ENCODE measurements at places on chromosomes 1 and 21.
A peak's percentile ranks its signal among the peaks of the same experiment; 100 is the strongest.

DNA sequence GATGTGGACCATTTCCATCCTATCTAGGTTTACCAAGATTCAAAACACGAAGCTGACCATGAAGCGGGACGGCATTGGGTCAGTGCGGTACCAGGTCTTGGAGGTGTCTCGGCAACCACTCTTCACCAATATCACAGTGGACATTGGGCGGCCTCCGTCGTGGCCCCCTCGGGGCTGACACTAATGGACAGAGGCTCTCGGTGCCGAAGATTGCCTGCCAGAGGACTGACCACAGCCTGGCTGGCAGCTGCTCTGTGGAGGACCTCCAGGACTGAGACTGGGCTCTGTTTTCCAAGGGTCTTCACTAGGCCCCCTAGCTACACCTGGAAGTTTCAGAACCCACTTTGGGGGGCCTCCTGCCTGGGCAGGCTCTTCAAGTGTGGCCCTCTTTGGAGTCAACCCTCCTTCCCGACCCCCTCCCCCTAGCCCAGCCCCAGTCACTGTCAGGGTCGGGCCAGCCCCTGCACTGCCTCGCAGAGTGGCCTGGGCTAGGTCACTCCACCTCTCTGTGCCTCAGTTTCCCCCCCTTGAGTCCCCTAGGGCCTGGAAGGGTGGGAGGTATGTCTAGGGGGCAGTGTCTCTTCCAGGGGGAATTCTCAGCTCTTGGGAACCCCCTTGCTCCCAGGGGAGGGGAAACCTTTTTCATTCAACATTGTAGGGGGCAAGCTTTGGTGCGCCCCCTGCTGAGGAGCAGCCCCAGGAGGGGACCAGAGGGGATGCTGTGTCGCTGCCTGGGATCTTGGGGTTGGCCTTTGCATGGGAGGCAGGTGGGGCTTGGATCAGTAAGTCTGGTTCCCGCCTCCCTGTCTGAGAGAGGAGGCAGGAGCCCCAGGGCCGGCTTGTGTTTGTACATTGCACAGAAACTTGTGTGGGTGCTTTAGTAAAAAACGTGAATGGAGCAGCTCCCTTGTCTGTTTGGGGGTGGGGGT lies 864 bp upstream of the CCDC24 start:
- DNase-seq: no peak

GRCh38 chr1:198846556-198846955 lies 207.7 kb downstream of the PTPRC start:
- DNase-seq: no peak

GRCh38 chr21:32351428-32351827 lies 41.4 kb downstream of the URB1 start:
- no peak for DNase-seq

DNA sequence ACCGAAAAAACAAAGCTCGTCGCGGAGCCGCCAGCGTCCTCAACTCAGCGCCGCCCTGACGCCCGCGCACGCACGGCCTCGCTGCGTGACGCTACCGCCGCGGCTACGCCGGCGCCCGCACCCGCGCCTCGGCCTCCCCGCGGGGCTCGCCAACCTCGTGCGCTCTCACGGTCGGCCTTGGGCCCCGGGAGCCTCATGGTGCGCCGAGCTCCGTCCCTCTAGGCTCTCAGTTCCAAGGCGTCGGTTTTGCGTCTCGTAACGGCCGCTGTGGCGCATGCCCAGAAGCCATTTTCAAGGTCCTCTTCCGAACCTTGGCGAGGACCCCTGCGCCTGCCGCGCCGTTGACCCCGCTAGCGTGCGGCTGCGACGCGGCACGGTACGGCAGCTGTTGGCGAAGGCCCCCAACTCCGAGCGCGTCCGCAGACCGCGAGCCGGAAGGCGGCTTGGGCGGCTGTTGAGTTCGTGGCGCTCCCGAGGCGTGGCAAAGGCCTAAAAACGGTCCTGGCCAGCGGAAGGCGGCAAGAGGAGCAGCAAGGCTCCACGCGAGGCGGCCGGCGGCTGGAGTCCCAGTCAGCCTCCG lies at the start of gene HENMT1:
Gene HENMT1 (minus strand): TSS at position 64 of the 580 bp plus-strand sequence. CDS start 1,209 bp downstream, outside the sequence.
- peak; percentile 36 for DNase-seq

DNA sequence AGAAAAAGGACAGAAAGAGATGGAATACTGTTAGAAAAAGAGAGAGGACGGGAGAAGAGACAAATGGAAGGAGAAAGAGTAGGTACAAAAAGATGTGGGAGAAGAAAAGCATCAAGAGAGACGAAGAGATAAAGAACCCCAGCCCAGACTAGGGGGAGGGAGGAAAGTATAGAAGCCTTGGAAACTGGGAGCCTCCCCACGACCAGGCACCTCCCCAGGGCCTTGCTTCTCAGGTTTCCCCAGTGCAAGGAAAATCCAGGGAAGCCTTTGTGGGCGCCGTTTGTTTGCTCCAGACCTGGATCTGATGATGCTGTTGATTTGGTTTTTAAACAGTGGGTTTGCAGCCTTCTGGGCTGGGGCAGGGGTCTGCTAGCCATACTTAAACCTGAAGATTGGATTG lies 15.2 kb upstream of the ALX3 start:
- DNase-seq: no peak

DNA sequence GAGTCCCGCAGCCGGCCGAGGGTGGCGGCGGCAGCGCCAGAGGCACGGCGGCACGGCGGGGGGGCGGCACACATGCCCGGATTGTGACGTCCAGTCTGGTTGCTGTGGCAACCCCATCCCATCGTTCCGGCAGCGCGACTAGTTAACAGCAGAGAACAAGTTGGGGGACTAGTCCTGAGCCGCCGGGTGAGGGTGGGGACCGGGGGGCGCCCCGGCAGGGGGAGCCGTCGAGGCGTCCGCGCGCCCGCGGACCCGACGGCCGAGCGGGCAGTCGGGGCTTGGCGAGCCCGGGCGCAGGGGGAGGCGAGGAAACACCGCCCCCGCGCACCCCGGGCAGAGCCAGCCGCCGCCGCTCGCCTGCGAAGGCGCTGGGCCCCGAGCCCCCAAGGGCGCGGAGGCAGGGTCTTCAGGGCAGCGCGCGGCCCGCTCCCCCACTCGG lies at the start of gene CHD5:
Gene CHD5 (minus strand): TSS at position 54 of the 439 bp plus-strand sequence. CDS start 298 bp downstream, outside the sequence.
- no peak for DNase-seq

DNA sequence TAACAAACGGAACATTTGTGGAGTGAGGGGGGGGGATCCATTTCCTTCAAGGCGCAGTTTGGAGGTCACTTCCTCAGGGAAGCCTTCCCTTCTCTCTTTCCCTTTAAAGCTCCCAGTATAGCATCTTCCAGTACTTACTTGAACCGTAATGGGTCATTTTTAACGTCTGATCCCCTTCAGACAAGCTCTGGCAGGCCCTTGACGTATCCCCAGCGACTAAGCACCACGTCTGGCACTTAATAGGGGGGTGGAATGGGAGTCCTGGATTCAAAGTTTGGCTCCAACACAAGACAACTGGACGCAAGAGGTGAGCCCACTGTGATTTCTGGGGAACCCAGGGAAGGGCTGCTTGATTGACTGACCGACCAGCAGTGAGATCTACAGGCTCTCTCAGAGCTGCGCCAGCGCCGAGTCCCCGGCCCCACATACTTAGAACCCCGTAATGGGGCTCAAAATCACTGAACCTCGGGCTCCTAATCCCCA lies 441 bp downstream of the YARS1 start:
- no peak for DNase-seq

DNA sequence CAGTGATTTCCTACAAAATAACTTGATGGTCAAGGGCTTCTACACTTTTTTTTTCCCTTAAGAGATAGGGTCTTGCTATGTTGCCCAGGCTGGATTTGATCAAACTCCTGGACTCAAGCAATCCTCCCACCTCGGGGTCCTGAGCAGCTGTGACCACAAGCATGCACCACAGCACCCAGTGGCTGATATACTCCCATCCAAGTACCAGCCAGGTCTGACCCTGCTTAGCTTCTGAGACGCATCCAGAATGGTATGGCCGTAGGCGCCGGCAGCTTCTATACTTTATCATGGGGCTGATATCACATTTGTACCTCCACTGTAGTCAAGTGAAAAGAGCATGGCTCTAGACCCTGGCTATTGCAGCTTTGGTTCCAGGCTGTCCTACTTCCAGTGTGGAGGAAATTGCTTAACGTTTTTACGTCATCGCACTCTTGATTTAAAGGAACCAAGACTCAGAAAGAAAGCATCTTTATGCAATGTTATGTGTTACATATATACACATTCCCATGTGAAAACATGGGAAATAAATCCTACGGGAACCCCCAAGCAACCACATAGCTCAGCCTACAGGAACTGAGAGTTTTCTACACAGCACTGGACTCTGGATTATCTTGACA lies 39.5 kb downstream of the PDPN start:
- DNase-seq: no peak

GRCh38 chr1:205256951-205257625 lies 29.3 kb downstream of the TMCC2 start:
- DNase-seq: no peak

DNA sequence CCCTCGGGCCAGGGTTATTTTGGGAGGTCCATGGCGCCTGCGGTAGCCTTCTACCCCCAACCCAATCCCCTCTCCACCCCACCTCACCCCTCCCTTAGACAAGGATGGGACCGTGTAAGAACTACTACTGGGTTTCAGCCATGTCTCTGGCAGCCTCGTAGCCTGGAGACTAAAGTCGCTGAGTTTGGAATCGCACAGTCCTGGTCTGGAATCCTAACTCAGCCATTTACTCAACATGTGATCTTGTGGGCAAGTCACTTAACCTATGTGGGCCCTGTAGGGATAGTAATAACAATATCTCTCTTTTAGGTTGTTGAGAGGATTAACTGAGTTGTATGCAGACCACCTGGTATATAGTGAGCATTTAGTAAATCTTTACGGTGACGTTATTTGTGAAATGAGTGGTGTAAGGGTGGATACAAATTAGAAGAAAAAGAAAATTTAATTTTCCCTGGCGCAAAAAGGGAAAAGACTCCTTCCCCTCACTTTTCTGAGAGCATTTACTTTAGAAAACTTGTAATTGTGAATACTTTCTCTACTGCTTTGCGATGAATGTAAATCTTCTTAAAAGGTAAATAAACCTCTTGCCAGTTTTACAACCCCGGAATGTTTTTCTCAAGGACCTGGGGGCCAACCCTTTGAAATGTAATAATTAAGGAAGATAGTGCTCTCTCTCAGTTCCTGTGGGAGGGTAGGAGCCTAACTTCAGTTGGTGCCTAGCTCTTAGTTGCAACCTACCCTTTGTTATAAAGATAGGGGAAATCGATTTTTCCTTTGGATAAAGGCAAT lies 615 bp upstream of the MRPS15 start:
- DNase-seq: no peak

DNA sequence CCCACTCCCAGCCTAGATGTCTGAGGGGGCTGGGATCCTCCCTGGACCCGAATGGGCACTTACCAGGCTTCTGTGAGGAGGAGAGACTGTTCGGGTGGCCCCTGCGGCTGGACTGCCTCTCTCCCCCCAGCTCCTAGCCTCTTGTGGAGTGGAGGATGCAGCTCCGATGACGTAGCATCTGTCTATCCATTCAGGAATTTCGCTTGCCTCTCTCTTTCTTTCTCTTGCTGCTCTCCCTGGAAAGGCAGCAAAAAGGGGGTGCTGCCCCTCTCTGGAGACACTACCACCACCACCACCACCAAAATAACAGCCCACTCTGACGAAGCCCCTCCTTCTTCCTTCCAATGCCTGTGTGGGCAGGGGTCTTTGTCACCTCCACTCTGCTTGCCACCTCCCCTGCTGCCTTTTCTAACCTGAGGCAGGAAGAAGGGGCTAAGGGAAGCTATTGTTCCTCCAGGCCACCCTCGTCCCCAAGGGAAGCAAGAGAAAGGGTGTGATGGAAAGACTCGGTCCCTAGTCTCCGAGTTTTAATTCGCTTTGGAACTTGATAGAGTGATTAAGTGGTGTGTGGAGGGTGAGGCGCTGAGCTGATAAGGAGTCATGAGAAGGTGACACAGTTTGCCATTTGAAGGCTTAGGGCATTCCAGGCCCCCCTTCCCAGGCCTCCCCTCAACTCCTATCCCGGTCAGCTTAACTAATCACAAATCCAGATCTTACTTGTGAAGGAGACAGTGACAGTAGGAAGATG lies 60.5 kb downstream of the RHBG start:
- no peak for DNase-seq

DNA sequence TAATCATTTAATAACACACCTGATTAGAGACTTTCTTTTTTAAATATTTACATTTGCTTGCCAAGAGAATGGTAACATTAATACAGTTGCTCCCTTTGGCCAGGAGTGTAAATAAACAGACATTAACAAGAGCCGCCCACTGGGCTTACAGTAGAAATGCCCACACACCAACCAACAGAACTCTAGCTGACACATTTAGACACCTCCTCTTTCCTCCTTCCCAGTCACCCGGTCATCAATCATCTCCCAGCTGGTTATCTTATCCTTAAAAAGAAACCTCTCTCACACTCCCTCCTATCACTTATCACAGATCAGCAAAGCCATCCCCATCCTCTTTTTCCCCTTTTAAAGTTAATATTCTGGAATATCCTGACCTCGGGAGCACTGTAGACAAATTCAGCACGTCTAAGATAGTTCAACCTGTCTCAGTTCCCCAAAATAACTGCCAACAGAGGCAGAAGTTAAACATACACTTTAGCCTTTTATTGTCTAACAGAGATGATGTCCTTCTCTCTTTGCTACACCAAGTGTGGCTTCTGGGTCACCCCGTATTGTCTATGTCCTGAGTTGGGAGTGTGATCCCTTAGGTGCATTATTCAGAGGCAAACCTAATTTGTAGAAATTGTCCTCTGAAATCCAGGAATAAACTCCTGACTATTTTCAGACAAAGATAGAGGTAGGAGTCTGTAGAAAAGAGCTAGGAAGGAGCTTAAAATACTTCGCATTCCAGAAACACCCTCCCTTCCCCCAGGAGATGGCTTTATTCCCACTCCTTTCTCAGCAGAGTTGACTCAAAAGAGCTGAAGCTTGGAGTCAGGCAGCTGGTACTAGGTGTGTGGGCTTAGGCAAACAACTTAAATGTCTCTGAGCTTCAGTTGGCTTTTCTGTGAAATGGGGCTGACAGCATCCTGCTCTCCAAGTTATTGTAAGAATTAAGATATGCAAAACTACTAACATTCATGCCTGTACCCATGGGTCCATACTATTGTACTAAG lies 8.8 kb downstream of the MYCL start:
- DNase-seq: peak; percentile 40

- no peak for DNase-seq
These were observed 145.2 kb downstream of the PGBD5 start for GRCh38 chr1:230280906-230281413.

GRCh38 chr1:199747984-199748383 lies 279.5 kb upstream of the NR5A2 start:
- DNase-seq: no peak

DNA sequence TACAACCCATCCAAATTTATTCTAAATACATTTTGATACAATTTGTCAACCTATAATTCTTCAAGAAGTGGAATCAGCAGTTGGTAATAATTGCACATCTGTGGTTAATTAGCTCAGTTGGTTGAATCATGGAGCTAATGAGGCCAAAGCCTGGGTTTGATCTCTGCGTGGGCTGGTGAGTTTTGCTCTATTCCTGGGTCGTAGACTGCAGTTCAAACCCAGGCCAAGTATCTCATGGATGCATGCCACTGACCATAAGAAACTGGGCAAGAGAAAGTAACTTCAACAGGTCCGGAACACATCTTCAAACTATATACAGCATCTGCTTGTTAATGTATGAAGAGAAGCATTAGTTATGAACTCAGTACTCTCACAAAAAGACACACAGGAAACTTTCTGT lies 779.7 kb downstream of the USP25 start:
- DNase-seq: no peak
